ENCODE measurements at places on chromosomes 3 and 15.

DNA sequence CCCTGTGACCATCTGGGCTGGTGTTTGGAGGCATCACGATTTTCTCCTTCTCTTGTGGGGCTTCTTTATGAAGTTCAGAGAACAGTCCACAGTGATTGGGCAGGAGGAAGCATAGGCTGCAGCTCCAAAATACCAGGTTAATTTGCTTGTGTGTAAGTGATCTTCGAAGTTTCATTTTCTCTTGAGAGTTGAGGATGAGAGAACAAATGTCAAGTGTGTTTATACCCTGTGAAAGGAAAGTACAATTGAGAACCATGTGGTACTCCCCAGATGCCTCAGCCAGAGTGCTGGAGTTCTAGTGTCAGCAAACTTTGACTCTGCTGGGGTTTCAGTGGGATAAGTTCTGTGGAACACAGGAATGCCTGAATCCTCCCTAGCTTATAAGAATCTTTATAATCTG is 357.1 kb upstream of the CFAP20DC start:
- no peak for DNase-seq

GRCh38 chr3:64716110-64716710 is 28.4 kb upstream of the ADAMTS9 start:
- no peak for DNase-seq

DNA sequence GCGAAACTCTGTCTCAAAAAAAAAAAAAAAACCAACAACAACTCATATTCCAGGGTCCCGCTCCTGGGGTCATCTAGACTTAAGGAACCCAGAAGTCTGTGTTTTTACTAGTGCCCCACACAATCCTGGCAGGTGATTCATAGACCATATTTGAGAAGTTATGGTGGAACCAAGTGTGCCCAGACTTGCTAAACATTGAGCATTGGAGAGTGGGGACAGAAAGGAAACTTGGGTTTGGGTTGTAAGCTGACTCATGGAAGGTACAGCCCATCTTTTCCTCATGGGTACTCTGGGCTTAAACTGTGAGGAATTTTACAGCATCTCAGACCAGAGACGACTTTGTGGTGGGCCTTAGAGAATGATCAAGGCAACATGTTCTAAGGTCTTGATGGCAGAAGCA is 18.3 kb upstream of the IGF2BP2 start:
- DNase-seq = no peak

DNA sequence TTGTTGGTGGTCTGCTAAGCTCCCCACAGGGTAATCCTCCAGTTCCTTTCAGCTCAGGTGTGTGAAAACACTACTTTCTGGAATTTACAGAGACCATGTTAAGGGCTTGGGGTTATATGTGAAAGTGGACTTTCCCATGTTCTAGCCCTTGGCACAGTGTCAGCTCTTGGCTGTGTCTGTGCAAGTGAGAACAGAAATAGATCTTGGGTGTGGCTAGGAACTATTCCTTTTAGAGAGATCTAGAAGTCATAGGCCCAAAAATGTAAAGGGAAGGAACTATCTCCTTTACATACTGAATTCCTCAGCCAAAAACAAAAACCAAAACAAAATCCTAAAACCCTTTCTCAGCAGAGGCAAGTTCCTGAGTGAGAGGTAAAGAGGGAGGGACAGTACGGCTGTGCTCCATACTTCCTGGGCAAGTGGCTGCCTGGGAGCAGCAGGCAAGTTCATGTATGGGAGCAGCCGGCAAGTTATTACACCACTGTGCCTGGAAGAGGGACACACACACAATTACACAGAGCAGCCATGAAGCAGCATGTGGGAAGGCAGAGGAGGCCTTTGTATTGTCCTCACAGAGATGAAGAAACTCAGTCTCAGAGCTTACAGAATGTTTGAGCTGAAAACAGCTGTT is 19.9 kb upstream of the C3orf62 start:
- DNase-seq = no peak

DNA sequence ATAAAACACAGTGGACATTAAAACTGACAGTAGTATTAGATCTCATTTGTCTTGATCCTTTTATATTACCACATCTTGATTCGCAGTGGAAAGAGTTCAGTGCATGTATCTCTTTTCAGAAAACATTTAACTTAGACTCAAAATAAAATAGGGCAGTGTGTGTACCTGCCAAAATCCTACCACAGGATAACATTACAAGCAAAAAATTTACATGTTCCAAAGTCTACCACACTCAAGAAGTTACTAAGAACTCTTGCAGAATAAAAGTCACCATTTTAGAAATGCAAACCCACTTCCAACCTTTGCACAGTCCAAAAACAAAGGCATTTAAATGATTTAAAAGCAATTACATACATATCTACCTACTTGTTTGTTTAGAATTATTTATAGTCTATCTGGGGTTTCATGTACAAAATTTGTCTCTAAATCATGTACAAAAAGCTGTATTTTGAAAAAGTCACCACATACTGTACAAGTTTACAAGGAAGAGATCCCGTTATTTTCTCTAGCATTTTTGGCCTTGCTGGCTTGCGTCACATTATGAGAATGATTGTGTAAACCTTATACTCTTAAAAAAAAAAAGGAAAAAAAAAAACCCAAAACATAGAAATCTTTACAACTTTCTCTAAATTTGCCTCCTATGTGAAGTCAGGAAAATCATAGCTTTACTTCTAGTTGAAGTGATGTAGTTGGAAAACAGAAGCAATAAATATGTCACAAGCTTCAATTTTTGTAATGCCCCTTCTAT is 153.8 kb downstream of the ADAM10 start:
- no peak for DNase-seq

DNA sequence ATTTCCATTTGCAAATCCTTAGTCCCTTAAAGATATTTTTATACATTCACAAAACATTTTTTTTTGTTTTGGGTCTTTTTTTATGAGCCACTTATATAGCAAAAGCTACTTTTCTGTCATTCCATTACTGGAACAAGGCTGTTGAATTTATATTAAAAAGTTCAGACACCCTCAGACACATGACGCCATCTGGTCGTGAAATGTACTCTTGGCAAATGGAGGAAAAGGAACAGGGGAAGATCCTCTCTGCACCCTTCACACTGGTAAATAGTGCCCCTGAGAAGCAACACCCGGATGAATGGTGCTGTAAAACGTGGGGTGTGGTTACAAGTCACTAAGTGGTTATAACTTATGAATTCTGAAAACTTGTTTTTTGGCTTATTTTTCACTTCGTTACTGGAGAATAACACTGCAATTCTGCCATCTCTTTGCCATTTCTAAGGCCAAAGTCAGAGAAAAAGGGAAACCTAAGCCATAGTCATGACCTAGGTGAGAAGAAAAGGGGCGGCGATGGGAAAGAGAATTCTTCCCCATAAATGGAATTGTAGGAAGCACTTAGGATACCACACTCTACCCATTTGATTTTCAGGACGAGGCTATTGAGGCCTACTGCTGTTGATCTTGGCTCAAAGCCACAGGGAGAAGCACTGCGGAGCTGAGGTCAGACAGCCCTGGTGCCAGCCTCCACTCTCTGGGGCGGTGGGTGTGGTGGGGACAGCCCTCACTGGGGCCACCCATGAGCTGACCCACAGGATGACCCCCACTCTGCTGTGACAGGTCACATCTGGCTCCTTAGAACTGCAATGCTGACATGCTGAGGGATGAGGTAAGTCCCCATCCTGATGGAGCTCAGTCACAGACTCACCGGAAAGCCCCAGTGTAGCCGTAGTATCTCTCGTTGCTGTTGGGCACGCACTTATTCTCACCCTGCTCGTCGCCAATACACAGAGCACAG is 21.9 kb downstream of the LTF start:
- peak; percentile 15 for DNase-seq

- DNase-seq = no peak
Observed at GRCh38 chr3:110624576-110624975, 447.0 kb upstream of the NECTIN3 start.
